ENCODE measurements at places on chromosomes 11 and 22.
A peak's percentile ranks its signal among the peaks of the same experiment; 100 is the strongest.

DNA sequence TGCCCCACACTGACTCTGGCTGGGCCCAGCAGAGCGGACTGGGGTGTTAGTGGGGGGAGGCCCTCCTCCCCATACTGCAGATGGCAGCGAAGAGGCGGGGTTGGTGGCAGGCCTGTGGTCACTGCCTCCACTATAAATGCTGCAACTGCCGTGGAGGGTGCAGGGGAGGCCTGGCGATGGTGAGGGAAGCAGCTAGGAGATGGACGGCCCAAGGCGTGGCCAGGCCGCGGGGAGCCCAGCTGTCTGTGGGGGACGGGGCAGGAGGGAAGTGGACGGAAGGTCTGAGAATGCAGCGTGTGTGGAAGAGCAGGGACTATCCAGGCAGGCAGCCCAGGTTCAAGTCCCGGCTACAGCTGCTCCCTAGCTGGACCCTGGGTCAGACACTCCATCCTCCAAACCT lies 18.3 kb downstream of the DNAL4 start:
- no peak for DNase-seq

DNA sequence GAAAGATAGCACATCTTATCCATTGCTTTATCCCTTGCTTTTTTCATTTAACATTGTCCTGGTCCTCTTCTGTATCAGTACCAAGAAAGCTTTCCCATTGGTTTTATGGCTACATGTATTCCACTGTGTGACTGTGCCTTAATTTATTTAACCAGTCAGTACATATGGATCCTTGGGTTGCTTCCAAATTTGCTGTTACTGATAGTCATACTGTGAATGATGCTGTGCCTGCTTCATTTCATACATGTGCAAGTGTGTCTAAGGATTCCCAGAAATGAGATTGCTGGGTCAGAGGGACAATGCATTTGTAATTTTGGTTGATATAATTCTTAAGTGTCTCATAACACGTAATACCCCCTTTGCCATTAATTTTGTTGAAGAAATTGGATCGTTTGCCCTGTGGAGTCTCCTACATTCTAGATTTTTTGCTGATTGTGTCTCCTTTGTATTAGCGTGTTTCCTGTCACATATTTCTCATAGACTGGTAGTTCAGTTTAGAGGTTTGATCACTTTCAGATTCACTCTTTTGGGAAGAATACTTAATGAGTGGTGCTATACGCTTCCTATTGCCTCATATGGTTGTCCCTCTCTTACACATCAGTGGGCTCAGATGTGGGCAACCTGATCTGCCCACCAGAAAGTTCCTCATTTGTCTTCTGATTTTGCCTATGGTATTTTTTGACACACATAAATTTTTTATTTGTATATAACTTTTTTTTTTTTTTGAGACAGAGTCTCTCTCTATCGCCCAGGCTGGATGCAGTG lies 35.3 kb downstream of the MYBPC3 start:
- no peak for DNase-seq

GRCh38 chr11:84455691-84456090 lies 1169.5 kb upstream of the CCDC90B start:
- no peak for DNase-seq

DNA sequence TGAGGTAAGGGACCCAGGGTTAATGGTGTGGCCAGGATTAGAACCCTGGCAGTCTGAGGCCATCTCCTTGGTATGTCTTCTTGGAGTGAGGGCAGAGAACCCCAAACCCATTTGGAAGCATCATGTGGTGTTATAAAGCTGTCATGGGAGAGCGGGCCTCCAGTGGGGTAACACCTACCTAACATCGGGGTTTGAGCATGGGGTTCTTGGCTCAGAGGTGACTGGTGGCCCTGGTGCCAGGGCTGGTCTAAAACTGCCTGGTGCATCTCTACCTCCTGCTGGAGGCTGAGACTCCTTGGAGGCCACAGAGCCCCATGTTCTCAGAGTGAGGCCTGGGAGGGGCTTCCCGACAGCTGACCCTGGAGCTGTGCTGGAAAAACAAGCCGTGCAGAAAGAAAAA lies 4.5 kb downstream of the PRDM11 start:
- DNase-seq = no peak

DNA sequence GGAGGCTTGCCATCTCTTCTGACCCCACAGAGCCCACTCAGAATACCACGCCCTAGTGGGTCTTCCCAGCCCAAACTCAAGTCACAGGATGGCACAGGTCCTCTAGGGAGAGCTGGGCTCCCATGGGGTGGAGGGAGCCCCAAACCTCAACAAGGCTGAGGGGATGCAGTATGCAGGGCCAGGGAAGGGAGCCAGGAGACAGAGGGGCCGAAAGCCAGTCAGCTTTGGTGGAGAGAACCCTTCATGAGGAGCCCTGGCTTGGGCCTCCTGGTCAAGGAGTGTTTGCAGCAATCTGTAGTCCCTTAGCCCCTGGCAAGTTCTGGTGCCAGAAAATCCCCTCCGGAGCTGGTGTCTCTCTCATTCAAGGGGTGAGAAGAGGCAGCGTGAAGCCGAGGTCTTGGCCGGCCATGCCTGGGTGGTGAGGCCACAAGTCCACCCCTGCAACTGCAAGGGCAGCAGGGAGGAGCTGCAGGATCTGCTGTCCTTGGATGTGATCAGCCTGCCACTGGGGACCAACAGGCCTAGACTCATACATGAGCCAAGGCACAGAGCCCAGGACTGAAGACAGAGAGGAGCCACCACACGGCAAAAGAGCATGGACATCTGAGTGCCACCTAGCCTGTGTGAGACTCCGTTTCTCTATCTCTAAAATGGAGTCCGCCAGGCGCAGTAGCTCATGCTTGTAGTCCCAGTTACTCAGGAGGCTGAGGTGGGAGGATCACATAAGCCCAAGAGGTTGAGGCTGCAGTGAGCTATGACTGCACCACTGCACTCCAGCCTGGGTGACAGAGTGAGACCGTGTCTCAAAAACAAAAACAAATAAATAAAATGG lies 24.1 kb downstream of the NEAT1 start:
- peak; percentile 14 for DNase-seq

DNA sequence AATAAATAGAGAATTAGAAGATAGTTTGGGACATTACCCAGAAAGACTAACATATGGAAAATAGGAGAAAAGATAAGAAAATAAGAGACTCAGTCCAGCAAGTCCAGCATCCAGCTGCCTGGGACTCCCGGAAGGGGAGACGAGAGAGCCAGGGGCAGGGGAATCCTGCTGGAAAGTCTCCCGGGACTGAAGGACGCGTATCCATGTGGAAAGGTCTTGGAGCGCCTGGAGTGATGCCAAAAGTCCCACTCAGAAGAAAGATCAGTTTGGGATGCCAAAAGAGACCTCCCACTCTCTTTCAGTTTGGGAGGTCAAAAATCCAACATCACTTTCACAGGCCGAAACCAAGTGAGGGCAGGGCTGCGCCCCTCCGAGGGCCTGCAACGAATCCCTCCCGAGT lies 30.7 kb downstream of the LRFN4 start:
- no peak for DNase-seq

- DNase-seq = no peak
Measured at GRCh38 chr11:96782632-96783031, 392.8 kb downstream of the JRKL start.

- DNase-seq = no peak
Measured at GRCh38 chr11:126332221-126332711, 23.2 kb upstream of the ST3GAL4 start.

DNA sequence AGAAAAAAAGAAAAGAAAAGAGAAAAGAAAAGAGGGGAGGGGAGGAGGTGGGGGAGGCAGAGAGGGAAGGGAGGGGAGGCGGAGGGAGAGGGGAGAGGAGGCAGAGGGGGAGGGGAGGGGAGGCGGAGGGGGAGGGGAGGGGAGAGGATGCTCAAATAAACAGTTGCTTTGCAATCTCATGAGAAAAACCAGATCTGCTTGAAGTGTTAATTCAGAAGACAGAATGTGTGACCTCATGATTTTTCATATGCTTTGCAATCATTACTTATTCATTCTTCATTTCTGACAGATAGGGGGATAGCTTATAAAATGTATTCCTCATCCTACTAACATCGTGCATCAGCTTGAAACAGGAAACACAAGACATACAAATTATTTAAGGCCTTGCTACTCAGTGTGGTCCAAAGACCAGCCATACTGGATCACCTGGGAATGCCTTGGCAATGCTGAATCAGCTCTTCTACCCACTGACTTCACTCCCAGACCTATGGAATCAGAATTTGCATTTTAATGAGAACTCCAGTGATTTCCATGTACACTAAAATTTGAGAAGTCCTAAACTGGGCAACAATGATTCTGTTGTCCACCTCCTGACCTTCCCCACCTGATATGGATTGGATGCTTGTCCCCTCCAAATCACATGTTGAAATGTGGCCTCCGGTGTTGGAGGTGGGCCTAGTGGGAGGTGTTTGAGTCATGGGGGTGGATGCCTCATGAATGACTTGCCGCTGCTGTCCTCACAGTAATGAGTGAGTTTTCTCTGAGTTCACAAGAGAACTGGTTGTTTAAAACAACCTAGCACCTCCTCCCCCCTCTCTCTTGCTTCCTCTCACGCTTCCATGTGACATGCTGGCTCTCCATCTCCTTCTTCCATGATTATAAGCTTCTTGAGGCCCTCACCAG lies 69.2 kb downstream of the CCDC34 start:
- no peak for DNase-seq

DNA sequence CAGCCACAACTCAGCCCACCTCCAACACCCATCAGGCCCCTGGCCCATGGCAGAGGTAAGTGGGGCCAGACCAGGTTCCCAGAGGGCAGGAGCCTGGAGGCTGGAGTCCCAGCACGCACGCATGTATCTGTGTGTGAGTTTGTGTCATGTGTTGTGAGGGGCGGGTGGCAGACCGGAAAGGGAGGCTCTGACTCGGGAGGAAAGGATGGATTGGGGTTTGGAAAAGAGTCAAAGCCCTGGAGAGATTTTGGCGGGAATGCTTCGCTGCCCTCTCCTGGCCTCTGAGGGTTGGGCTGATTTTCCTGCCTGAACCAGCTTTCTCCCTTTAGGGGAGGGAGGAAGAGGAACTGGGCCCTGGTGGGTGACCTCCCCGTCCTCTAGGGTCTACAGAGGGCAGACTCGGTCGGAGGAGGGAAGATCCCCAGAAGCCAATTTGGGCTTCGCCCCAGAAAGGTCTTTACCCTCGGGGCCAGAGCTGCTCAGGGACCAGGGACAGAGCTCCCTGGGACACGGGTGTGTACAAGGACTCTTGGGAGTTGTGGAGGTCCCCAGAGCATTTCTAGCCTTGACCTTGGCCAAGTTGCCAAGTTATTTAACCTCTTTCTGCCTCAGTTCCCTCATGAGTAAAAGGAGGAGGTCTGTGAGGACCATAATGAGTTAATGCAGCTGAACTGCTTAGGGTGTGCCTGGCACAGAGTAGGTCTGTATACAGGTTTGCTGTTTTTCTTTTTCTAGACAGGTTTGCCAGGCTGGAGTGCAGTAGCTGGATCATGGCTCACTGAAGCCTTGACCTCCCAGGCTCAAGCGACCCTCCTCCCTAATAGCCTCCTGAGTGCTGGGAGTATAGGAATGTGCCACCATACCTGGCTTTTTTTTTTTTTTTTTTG lies 6.9 kb downstream of the C11orf68 start:
- DNase-seq = no peak

GRCh38 chr11:124657904-124658303 lies 15.6 kb downstream of the SIAE start:
- no peak for DNase-seq
